ENCODE measurements at places on chromosomes 1 and 21. TPM values are rescaled to one million over a fixed set of nuclear protein-coding genes. Genes with fewer than 3 reads are reported as not detected.
A peak's percentile ranks its signal among the peaks of the same experiment; 100 is the strongest.

- DNase-seq = no peak
Observed at GRCh38 chr1:198424441-198424840, 116.0 kb downstream of the ATP6V1G3 start.

DNA sequence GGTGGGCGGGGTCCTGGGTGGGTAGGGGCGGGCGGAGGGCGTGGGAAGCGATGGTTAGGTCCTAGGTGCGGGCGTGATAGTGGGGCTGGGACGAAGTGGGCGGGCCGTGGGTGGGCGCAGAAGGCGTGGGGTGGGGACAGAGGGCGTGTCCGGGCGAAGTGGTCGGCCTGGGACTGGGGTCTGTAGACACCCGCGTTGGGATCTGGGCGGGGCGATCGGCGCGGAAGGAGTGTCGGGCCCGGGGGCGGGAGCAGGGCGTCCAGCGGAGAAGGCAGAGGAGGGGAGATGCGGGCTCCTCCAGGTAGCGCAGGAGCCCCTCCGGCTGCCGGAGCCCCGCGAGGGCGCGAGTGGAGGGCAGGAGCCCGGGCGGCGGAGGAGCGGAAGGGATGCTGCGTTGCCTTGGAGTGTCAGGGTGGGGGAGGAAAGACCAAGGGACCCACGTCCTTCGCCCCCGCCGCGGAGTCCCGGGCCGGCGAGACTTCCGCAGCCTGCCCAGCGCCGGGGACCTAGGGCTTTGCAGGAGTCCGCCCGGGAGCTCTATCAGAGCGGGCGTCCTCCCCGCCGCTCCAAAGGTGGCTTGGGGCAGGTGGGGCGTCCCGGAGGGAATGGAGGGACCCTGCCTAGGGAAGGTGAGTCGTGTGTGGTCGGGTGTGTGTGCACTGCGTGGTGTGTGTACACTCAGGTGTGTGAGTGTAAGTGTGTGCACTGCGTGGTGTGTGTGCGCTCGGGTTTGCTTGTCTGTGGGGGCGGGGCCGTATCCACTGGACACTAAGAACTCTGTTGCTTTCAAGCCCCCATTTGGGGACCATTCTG is 27.0 kb upstream of the PRSS38 start:
- DNase-seq = peak; percentile 26

- no peak for DNase-seq
Observed at GRCh38 chr1:11804666-11805421, 920 bp downstream of the MTHFR start.

GRCh38 chr1:94270801-94271203 is 33.4 kb upstream of the ARHGAP29 start:
- DNase-seq = peak; percentile 98

DNA sequence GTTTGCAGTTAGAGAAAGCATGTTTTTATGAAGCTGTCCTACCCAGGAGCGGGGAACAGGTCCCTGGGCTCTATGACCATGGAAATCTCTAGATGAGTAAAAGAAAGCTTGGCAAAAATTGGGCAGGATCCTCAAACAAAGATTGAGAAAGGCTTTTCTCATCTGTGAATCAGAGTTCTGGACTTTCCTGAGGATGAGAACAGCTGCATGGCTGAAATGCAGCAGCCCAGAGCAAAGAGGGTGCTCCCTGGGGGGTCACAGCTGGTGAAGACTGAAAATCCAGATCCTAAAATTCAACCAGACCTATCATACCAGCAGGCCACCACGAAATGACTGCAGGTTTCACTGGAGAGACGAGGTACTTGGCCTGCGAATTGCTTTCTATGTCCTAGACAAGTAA is 65.7 kb upstream of the APP start:
- DNase-seq = no peak

- DNase-seq = no peak
Observed at GRCh38 chr1:172266528-172267174, 153.8 kb upstream of the C1orf105 start.

DNA sequence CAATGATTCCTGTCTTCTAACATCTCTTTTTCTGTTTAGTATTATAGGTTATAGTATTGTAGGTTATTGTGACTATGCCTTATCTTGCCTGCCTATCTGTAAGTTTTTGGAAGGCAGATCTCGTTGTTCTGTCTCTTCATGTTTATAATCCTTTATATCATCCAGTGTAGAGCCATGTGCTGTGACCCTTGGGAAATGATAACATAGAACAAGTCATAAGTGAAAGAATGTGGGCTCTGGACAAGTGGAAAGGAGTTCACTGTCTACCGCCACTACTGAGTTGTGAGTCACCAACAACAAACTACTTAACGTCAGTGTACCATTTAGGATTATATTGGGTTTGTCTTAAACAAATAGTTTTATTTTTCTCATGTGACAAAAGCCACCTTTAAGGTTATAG is 139.3 kb downstream of the LYPLAL1 start:
- DNase-seq = peak; percentile 37

DNA sequence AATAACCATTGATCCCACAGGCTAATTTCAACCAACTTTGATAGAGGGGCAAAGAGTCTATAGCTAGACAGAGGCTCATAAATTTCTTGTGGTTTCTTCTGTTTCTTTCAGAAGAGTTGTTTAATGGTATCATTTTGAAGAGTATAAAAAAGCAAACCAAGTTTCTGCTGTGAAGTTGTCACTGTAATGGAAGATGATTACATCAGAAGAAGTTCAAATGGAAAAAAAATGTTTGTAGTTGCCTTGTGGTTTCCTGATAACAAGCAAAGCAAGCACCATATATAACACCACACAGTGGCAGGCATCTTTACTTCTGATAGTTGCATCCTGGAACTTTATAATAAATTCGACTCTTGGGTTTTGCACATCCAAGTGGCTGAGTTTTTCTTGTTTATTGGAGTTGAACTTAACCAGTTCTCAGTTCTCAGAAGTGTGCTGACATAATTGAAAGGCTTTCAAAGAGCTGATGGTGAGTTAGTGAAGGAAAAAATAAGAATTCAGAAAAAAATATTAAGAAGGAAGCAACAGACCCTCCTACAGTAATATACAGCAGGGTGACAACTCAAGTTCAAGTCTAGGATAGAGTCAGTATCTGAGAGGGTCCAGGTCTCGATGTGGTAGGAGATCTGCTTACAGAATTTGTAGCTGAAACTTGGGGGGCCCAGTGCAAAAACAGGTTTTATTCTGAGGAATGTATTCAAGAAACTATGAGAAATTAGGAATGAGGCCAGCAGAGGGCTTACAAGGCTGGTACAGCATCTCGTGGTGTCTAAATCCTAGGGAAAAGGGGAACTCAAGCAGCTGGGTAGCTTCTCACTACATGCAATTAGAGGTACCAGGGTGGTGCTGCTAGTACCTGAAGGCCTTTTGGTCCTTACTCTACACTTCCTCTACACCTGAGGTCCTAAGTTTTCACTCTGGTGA is 123.5 kb downstream of the CRB1 start:
- DNase-seq = no peak

DNA sequence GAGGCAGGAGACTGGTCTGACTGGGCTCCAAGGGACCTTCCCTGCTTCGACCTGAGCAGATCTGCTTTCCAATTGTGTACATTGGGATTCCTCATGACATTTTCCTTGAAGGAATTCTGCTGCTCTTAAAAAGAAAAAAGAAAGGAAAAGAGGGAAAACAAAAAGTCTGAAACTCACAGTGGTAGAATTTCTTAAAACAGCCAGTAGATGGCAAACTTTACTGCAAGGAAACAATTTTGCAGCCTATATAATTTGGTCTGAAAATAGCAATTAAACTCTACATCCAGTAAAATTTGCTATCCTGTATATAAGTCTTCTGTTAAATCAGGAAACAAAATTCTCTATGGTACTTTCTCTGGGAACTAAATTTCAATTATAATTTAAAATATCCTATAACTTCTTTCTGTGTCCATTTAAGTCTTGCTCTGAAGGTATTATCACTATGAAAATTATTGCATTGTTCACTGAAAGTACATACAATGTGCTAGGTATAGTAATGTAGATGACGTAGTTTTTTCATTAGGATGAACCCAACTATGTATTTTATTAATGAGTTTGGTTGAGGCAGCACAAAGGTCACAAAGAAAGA is 59.8 kb downstream of the CRB1 start:
- peak; percentile 29 for DNase-seq

Gene FAM177B
- total RNA-seq = not detected

Gene C1orf141
- not detected for total RNA-seq

Gene CD53
- not detected for total RNA-seq
